ENCODE measurements at places on chromosomes 12 and 14.

GRCh38 chr12:100743060-100743459, 51.5 kb upstream of the ANO4 start:
- no peak for DNase-seq

- no peak for DNase-seq
Measured at GRCh38 chr12:110917961-110918360, 2.4 kb downstream of the MYL2 start.

GRCh38 chr12:47071241-47071852, 8.1 kb upstream of the PCED1B start:
- DNase-seq, result peak; percentile 36

DNA sequence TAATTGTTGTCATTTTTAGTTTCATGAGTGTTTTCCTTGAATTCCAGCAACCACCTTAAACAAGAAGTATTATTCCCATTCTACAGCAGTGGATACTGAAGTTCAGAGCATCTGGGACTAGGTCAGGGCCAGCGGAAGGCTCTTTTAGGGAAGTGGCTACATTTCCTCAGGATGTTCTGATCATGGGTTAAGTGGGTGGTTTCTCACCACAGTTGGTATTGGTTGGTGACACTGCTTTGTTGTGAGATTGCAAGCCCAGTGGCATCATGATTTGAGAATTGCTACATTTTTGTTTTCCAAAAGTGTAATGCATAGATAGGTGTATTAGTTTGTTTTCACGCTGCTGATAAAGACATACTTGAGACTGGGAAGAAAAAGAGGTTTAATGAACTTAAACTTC, 47.1 kb downstream of the SYNE2 start:
- DNase-seq, result peak; percentile 13

GRCh38 chr14:60309867-60310552, 61.0 kb downstream of the PPM1A start:
- DNase-seq, result no peak

- DNase-seq, result no peak
Measured at GRCh38 chr12:60345442-60345841, 749.6 kb downstream of the SLC16A7 start.

DNA sequence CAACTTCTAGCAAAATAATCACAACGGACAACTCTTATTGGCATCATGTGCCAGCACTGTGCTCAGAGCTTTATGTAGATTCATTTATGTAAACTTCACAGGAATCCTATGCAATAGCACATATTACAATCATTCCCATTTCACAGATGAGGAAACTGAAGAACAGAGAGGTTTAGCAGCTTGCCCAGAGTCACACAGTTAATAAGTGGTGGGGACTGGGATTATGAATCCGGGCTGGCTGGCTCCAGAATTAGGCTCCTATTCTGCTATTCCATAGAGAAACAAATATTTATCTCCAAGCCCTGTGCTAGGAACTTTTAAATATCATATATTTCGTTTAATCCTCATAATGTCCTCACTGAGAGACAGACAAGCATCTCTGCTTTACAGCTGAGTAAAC, 52.4 kb upstream of the OAS1 start:
- DNase-seq, result no peak

GRCh38 chr14:96119947-96120346, 80.8 kb downstream of the C14orf132 start:
- peak; percentile 54 for DNase-seq

- DNase-seq, result no peak
Measured at GRCh38 chr12:11797317-11797913, 147.9 kb downstream of the ETV6 start.

DNA sequence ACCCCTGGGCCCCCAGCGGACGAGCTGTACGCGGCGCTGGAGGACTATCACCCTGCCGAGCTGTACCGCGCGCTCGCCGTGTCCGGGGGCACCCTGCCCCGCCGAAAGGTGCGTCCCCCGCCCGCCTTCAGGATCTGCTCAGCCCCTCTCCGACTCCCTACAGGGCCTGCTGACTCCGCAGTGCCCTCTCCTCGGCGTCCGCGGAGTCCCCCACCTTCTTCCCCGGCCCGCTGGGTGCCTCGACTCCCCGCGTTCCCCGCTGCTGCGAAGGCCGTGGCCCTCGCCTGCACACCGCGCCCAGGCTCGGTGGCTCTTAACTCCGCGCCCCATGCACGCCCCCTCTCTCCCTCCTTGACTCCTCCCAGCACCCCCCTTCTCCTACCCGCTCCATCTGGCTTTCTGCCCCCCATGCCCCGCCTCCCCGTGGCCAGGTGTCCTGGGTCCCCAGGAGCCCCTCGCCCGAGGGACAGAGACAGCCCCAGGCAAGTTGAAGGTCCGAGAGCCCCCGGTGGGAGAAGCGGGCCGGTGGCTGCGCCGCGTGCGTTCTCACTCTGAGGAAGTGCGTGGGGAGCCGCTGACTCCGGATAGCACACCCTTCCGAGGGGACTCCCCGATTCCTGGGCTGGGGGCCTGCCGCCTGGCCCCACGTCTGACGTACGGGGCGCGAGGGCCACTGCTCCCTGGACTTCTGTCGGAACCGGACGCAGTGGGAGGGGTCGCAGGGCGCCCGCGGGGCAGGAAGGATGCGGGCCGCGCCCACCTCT, 594 bp downstream of the TAMALIN start:
- DNase-seq, result no peak

- DNase-seq, result no peak
Measured at GRCh38 chr14:30125322-30125979, 197.8 kb upstream of the PRKD1 start.

- no peak for DNase-seq
Measured at GRCh38 chr12:4984971-4985370, 58.7 kb upstream of the KCNA5 start.

DNA sequence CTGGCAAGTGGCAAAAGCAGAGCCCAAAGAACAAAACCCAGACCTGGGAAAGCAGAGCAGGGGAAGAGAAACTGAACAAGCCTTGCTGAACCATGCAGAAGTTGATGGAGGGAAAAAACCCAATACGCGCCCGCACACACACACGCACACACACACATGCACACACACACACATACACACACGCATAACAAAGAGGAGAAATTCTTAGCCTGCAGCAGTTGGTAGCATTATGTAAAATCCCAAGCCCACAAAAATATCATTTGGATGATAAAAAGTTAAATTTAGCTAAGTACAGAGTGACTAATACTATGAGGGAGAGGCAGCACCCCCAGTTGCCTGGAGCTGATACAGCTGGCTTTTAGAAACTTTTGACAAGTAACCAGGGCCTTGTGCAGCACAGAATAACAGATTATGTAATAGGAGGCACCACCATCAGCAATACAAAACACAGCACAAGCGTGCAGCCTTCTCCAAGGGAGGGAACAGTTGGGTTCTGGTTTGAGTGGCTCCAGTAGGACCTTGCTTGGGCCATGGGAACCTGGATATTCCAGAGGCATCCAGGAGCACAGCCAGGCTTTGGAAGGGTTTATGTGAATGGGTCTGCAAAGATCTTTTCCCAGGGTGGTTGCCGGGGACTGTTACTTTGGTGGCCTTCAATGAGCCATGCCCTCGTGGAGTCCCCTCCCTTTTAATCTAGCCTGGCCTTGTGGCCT, 35.3 kb downstream of the PITPNM2 start:
- DNase-seq, result no peak

DNA sequence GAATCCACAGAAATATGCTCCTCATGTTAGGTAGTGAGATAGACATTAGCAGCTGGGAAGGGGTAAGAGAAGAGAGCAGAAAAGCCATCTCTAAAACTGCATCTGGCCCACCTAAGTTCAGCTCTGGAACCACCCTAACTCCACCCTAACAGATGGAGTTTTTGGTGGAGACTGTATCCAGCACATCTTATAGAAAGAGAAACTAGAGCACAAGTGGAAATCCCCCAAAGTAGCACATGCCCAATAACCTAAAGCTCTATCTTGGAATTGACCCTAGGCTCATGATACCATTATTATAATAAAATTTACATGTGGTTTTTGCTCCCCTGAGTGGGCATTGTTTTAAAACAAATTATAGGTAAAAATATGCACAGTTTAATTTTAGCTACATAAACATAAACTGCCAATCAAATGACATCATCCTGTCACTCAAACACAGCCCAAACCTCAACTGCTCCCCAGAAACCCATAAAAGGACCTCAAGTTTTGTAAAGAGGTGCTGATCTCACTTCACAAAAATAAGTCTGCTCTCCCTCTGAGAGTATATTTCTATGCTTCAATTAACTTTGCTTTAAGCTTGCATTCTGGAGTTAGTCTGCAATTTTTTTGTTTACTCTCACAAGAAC, 206.4 kb downstream of the PIK3C2G start:
- no peak for DNase-seq

DNA sequence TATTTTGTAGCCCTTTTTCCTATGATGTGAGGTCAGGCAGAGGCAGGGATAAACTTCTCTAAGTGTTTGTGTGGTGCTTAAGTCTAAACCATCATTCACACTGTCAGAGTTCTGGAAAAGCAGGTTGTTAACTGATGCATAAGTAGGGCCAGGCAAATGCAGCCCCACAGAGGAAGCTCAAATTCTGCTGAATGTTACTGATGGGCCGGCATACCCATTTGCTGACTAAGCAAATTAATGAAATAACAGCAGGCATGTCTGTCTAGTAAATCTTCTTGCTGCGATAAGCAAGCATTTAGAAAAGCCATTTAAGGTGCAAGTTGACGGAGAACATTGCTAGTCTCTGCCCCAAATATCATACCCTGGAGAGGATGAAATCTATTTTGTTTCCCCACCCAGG, 523.2 kb upstream of the CCDC196 start:
- no peak for DNase-seq

GRCh38 chr14:62645649-62646048, 399.6 kb downstream of the KCNH5 start:
- no peak for DNase-seq

DNA sequence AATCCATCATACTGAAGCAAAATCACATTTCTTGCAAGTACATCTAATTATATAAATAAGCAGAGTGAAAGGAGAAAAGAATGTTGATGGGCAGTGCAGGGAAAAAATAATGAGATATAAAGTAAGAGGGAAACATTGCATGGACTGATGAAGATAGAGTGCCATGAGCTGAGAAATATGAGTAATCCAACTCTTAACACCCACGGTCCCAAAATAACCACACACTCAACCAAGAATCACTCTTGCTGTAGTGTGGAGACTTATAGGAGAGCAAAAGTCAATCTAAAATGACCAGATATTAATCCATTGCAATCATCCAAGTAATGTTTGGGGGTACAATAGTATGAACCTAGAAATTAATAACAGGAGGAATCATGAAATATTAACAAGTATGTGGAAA, 40.2 kb downstream of the MYF5 start:
- no peak for DNase-seq

DNA sequence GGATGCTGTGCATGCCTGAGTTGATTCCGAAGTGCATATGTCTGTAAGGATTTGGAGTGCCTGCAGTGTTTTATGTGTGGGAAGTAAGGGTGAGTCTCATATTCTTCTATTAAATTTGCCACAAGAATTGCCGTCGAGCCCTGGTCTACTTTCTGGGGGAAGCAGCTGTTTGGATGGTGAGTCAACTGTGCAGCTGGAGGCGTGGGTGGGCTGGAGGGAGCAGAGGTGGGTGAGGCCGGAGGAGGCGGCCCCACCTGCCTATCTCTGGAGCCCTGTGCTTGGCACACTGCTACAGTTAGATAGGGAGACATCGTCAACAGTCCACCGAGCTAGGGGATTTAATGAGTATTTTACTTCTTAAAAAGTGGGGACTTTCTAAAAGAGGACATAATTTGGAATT, 9.7 kb downstream of the GLRX5 start:
- no peak for DNase-seq

DNA sequence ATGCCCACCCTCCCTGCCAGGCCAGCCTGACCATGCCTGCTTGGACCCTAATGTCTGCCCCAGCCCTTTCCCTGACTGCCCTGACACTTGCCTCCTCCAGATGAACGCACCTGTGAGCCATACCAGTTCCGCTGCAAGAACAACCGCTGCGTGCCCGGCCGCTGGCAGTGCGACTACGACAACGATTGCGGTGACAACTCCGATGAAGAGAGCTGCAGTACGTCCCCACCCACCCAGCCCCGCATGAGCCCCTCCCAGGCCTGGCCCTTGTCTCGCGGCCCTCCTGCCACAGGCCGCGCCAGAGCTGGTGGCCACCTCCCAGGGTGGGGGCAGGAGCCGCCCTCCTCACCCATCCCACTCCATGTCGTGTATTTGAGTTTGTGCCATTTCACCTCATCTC, 14.3 kb upstream of the NXPH4 start:
- no peak for DNase-seq

- DNase-seq, result no peak
Measured at GRCh38 chr14:88248606-88249005, 74.5 kb downstream of the KCNK10 start.

DNA sequence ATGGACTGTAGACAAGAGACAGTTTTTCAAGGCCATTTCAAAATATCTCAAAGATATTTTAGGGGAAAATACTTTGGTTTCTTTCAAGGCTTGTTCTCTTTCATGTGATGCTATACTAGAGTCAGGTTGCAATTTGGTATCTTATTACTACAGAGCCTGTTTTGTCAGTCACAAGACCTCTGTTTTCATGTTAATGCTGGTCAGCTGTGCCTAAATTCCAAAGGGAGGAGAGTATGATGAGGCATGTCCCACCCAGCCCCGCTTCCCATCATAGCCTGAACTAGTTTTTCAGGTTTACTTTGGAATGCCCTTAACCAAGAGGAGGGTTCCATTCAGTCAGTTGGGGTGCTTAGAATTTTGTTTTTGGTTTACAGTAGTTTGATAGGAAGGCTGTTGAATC, 52.6 kb downstream of the GPHB5 start:
- no peak for DNase-seq

- DNase-seq, result peak; percentile 66
Measured at GRCh38 chr14:50230701-50231474, 490 bp downstream of the SOS2 start.

DNA sequence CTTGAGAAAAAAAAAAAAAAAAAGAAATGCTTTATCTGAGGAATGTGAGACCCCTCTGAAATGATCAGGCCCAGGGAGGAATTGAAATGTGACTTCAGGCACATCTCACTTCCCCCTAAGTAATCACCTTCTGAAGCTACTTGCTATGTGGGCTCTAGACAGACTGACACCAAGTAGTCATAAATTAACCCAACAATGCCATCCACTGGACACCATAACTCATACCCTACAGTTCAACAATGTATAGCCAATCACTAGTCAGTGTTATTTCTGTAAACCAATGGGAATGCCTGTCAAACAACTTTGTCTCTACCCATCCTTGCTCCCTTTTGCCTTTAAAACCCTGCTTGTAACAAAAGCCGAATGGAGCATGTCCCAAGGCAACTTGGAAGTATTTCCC, 182.7 kb upstream of the TMPO start:
- no peak for DNase-seq

GRCh38 chr14:80445605-80446004, 234.3 kb upstream of the DIO2 start:
- DNase-seq, result no peak

- no peak for DNase-seq
Measured at GRCh38 chr14:96991226-96991625, 194.0 kb downstream of the VRK1 start.

- DNase-seq, result no peak
Measured at GRCh38 chr12:113569806-113570205, 98.1 kb upstream of the LHX5 start.

- no peak for DNase-seq
Measured at GRCh38 chr12:18368594-18368993, 107.3 kb downstream of the PIK3C2G start.
